ENCODE measurements at places on chromosomes 6 and 20. TPM values are rescaled to one million over a fixed set of nuclear protein-coding genes. Genes with fewer than 3 reads are reported as not detected.

GRCh38 chr20:61628480-61628879 lies 376.4 kb downstream of the CDH4 start:
- DNase-seq, result no peak

DNA sequence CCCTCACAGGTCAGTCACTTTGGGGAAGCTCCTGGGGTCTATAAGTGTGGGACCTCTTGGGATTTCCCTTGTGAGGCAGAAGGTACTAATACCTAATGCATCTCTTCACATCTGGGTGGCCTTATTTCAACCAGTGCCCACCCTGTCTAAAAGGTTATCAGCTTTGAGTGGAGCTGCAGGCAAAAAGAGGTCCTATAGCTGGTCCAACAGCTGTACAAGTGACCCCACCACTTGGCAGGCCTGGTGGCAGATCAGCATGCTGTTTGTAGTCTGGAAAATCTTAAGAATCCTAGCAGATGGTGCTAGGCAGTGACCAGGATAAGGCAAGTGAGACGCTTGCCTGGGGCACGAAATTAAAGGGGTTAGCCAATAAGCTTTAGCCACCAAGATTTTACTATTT lies 51.6 kb upstream of the GTSF1L start:
- DNase-seq, result no peak

DNA sequence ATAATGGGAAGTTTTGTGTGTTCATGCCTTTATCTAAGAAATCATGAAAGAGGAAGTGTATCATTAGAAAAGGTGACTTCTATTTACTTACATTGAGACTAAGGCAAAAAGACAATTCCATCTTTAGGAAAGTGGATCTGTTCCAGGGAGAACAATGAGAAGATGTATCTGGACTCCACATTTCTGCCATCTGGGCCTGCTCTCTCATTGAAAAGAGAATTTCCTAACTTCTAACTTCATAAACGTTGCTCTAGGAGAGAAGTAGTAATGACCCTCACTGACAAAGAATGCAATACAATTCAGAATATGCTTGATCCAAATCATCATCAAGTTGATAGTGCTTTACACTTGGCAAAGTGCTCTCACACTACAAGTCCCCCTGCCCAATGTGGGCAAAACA lies 294.2 kb downstream of the OGFRL1 start:
- no peak for DNase-seq

DNA sequence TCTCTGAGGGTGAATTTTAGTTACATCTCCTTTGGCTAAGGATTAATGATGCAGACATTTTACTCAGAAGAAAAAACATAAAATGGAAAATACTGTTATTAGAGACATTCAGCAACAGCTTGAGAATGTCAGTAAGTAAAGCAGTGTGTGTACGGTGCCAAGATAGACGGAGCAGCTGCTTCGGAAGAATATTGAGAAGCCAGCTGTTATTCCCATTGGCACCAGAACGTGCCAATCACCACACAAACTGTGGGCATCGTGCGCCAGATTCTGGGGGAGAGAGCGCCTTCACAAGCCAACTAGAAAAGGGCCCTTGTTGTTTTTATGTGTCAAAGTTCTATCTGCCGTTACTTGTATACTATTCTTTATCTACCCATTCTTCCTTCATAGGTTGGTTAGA lies 163.4 kb downstream of the MTFR2 start:
- no peak for DNase-seq

GRCh38 chr6:113920663-113921267 lies 50.2 kb downstream of the HDAC2 start:
- no peak for DNase-seq

GRCh38 chr6:37190159-37190535 lies 20.2 kb downstream of the PIM1 start:
- no peak for DNase-seq

DNA sequence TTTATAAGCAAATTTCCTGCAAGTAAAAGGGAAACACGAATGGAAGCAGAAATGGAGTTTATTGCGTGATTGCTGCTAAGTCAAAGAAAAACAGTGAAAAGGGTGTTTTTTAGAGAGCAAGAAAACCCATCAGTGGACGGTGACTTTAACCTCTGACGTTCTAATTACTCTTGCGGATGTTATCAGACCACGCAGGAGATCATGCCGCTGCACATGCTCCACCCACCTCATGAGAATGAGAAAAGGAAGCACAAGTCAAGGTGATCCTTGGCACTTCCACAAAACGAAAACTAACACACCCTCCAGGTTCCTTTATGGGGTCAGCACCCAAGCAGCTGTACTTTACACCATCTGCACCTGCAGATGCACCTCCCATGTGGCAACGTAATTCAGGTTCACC lies 45.0 kb downstream of the LYRM4 start:
- no peak for DNase-seq

DNA sequence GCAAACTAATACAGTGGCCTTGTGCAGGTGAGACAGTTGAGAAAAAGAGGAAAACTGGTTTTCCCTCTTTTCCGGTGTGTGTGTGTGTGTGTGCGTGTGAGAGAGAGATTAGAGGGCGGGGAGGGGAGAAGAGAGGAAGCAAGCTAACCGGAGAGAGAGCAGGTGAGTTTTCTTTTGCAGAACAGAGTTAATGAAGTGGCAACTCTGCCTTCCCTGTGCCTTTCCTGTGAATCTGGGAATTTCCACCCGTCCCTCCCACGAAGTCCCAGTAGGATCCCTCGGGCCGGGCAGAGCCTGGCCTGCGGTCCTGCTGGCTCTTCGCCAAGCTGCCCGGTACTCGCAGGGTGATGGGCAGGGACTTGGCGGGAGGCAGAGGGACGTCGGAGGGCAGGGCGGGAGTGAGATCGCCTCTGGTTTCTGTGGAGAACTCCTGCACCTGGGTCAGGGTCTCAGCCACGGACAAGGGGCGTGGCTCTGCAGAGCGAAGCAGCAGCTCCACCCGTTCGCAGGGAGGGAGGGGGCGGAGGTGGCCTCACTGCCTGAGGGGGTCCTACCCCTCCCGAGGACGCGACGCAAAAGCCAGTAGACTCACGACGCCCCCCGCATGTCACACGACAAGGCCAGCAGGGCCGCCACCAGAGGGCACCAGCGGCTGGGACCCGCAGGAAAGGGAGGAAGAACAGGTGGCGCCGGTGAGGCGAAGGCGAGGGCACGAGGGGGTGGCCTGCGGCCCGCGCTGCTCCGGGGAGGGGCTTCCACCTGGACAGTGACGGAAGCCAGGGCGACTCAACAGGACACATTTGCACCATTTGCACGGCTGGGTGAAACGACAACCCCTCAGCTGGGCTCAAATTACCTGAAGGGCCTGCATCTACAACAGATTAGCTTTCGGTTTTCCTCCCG lies 51.2 kb upstream of the RNF182 start:
- peak; percentile 56 for DNase-seq

GRCh38 chr6:11814819-11815218 lies 36.2 kb upstream of the ADTRP start:
- no peak for DNase-seq

DNA sequence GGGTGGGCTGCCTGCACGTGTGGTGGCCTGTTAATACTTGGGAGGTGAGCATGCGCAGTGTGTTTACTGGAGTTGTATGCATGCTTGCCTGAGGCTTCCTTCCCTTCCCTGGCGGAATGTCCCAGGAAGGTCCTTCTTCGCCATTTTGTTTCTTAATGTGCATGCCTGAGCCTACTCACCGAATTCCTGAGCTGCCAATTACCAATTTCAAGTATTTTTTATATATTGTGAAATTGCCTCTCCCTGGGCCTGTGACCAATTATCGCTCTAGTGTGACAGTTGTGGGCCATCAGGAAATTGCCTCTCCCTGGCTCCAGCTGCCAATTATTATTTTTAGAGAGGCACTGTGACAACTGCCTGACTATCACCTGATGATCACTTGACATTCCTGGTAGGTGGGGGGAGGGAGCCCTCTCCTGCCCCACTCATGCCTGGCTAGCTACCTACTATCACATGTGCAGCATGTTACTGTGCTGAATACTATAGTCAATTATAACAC lies 70.0 kb downstream of the FAM50B start:
- no peak for DNase-seq

DNA sequence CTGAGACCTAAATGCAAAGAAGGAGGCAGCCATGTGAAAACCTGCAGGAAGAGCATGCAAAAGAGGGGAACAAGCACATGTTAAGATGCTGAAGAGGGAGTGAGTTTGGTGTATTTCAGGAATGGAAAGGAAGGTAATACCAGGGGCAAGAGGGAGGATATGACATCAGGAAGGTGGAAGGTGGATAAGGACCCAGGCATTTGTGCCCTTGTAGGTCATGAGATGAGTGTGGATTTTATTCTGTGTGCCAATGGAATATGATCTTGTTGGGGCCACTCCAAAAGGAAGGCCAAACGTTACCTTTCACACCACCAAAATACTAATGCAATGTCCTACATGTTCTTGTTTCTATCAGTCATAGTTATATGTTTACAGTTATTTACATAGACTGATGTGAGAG lies 17.2 kb upstream of the DOK5 start:
- DNase-seq, result no peak

DNA sequence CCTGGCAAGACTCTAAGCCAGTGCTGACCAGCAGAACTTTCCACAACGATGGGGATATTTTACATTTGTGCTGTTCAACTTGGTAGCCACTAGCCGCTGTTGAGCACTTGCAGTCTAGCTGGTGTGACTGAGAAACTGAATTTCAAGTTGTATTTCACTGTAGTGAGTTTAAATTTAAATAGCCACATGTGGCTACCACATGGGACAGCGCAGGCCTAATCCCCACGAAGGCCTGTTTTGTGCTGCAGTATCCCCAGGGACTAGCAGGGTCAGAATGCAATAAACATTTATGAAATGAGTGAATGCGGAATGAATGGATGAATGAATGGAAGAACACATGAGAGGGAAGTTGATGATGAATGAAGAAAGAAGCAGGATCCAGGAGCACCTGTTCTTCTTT lies 115.8 kb downstream of the TRERF1 start:
- no peak for DNase-seq

GRCh38 chr6:65116326-65116725 lies 590.7 kb downstream of the EYS start:
- DNase-seq, result no peak

DNA sequence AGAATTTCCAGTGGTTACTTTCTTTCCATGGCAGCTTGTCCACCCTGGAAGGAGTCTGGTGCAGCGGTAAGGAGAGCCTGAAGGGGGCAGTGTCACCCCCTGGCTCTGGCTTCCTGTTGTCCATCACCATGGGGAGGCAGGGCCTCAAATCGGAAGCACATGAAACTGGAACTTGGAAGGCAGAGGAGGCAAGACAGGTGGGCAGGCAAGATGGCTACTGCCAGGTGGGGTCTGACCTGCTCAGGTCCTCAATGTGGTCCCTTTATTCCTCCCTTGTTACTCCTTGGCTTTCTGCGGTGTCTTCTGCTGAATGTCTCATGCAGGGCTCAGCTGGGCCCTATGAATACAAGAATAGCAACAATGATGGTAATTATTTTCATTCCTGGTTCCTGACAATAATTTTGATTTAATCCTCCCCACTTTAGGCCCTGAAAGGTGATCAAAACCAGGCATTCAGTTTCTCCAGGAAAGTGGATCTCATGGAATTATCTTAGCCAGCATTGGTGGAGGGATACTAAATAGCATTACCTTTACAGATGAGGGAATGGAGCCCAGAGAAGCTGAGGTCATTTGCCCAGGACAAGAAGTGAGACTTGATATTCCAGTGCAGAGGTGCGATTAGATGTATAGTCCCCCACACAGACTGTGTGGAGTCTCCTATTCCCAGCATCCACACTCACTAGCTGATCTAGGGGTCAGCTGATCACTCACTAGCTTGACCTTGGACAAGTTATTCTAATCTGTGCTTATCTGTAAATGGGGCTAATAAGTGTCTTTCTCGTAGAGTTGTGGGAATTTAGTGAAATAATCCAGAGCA lies 17.6 kb upstream of the SNAI1 start:
- DNase-seq, result peak; percentile 41

DNA sequence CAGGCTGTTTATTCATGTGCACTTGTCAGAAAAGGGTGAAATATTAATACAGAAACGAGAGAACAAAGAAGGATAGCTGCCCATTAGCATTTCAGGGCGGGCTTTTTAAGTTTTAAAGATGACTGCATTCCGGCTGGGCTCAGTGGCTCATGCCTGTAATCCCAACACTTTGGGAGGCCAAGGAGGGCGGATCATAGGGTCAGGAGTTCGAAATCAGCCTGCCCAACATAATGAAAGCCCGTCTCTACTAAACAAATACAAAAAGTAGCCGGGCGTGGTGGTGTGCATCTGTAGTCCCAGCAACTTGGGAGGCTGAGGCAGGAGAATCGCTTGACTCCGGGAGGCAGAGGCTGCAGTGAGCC lies 130.5 kb downstream of the HFE start:
- DNase-seq, result peak; percentile 69

GRCh38 chr20:45109634-45110033 lies 5.3 kb downstream of the WFDC5 start:
- no peak for DNase-seq

DNA sequence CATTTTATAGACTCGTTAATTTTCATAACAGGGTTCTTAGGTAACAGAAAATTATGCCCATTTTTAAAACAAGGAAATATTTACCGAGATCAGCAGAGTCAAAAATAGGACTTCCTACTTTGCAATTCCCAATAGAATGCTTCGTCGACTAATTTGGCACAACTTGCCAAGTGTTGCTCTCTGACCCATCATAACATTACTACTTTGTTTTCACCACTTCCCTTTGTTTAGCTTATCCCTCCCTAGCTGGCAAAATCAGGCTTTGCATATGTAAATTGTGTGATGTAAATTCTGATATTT lies 914 bp upstream of the RANBP9 start:
- DNase-seq, result no peak

- DNase-seq, result no peak
Observed at GRCh38 chr20:12305188-12305950, 387.7 kb downstream of the BTBD3 start.

The ELOVL2 gene
- total RNA-seq, result 2.3 TPM

The TGM3 gene
- total RNA-seq, result not detected

The TMEM74B gene
- total RNA-seq, result 0.29 TPM

The LST1 gene
- not detected for total RNA-seq

The COL12A1 gene
- 9.7 TPM for total RNA-seq

The METTL24 gene
- total RNA-seq, result not detected
